ENCODE measurements at places on chromosomes 13 and 19. TPM values are rescaled to one million over a fixed set of nuclear protein-coding genes. Genes with fewer than 3 reads are reported as not detected.

GRCh38 chr13:19810996-19811881 lies 28.5 kb upstream of the PSPC1 start:
- no peak overlapping the region for H3K4me3 ChIP-seq
- H3K27ac ChIP-seq, result no peak overlapping the region
- DNase-seq, result no peak
- H3K4me1 ChIP-seq, result no peaks in the 10 kb centered on the region
- H3K27me3 ChIP-seq, result no peaks in the 10 kb centered on the region
- no peaks in the 10 kb centered on the region for H3K36me3 ChIP-seq

DNA sequence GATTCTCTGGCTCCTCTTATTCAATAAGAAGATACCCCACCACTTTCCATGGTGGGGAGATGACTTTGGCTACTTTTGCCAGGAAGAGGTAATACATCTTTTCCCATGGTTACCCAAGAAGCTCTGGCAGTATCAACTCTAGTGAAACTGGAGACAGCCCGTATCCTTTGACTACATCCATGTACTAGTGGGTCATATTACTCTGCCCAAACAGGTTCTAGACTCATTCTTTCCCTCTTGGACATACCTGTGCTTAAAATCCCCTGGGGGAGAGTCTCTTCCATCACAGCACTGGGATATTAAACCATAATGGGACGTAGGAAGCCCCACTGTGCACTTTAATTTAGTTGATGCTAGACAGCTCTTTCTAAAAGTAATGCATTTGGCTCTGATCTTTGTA lies 144.7 kb upstream of the KLF12 start:
- no peak overlapping the region for H3K27ac ChIP-seq
- H3K36me3 ChIP-seq, result no peaks in the 10 kb centered on the region
- no peak overlapping the region for H3K4me3 ChIP-seq
- no peaks in the 10 kb centered on the region for H3K4me1 ChIP-seq
- DNase-seq, result no peak

Gene GNG7
- 7.6 TPM for total RNA-seq

Gene PSG7
- not detected for total RNA-seq

DNA sequence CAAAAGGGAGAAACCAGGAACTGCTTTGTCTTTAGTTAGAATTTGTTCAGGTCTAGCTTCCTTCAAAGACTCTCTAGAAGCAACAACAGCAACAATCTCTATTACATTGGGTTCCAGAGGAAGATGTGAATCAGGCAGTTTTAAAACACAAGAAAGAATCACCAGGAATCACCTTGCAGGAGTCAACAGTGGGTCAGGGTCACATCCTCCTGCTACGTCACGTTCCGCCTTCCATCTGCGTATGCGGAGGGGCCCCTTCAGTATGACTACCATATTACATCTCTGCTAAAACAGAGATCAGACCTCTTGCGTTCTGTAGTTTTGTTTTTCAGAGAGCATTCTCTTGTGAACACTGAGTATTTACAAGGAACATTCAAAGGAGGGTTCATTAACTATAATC lies 147.8 kb upstream of the STARD13 start:
- H3K4me3 ChIP-seq, result no peak overlapping the region
- no peaks in the 10 kb centered on the region for H3K4me1 ChIP-seq
- H3K27ac ChIP-seq, result no peak overlapping the region
- H3K36me3 ChIP-seq, result no peaks in the 10 kb centered on the region
- no peak for DNase-seq

DNA sequence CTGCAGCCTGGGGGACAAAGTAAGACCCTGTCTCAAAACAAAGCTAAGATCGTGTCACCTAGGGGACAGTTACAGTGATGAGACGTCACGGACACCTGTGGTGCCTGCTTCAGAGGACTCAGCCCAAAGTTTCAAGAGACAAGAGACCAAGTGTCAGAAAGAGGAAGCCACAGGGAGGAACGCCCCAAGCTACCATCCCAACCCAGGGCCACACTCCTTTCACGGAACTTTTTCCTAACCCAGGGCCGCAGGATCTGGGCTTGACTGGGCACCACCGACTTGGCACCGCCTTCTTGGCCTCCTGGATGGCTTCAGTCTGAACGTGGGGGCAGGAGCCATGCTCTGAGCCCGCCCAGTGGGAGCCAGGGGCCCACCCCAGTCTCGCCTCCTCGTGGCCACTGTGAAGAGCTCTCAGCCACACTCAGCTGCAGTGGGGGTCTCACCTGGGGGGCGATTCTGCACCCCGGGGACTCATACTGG lies 8.5 kb downstream of the MOB3A start:
- H3K27ac ChIP-seq, result peak overlapping the region; percentile 85
- no peak overlapping the region for H3K4me3 ChIP-seq
- DNase-seq, result peak; percentile 60
- peaks cover 12% of the 10 kb centered on the region for H3K36me3 ChIP-seq
- H3K27me3 ChIP-seq, result no peaks in the 10 kb centered on the region

- H3K4me1 ChIP-seq, result no peaks in the 10 kb centered on the region
- no peaks in the 10 kb centered on the region for H3K27me3 ChIP-seq
- no peak overlapping the region for H3K4me3 ChIP-seq
- no peak for DNase-seq
Measured at GRCh38 chr13:109545931-109546330, 240.5 kb downstream of the IRS2 start.

GRCh38 chr13:21436582-21436981 lies 22.5 kb downstream of the ZDHHC20 start:
- H3K27me3 ChIP-seq, result no peaks in the 10 kb centered on the region
- no peak for DNase-seq
- H3K27ac ChIP-seq, result peak overlapping the region; percentile 90
- no peak overlapping the region for H3K4me3 ChIP-seq
- H3K4me1 ChIP-seq, result peaks cover 15% of the 10 kb centered on the region

DNA sequence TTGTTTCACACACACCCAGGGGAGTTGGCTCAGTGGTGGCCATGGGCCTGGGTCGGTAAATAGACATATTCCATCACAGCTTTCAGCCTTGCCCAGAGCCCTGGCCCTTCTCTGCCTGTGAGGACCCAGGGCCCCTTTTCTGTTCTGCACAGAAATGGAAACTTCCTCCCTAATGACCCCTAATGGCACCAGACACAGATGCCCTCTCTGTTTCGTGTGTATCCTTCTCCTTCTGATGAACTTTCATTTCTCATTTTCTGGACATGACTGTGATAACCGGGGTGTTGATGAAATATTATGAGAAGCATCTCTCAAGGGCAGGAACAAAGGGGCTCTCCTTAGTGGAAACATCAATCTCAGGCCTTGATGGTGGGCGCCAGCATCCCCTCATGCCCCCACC lies 12.8 kb downstream of the LILRA1 start:
- no peaks in the 10 kb centered on the region for H3K36me3 ChIP-seq
- H3K4me1 ChIP-seq, result no peaks in the 10 kb centered on the region
- no peak for DNase-seq
- no peaks in the 10 kb centered on the region for H3K27me3 ChIP-seq
- no peak overlapping the region for H3K4me3 ChIP-seq
- no peak overlapping the region for H3K27ac ChIP-seq

Gene ZNF177
- total RNA-seq, result 1.1 TPM

GRCh38 chr13:50934735-50935435 lies 25.3 kb downstream of the RNASEH2B start:
- no peak overlapping the region for H3K4me3 ChIP-seq
- DNase-seq, result no peak
- no peaks in the 10 kb centered on the region for H3K4me1 ChIP-seq
- no peaks in the 10 kb centered on the region for H3K27me3 ChIP-seq
- peaks cover 65% of the 10 kb centered on the region for H3K36me3 ChIP-seq

DNA sequence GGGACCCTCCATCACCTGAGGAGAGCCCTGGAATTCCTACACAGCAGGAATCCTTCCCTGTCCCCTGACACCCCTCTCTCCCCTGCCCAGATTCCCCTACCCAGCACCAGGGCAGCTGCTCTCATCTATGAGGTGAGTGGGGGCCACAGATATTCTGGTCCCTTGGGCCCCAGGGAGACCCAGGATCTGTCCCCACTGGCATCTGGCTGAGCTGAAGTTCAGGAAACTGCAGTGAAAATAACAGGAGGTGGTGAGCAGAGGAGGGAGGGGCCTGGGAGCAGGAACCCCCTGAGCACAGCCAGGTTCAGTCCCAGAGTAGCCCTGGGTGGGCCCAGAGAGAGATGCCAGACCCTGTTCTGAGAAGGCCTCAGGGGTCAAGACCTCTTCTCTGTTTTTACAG lies 10.1 kb downstream of the CEACAM21 start:
- no peaks in the 10 kb centered on the region for H3K27me3 ChIP-seq
- H3K4me1 ChIP-seq, result no peaks in the 10 kb centered on the region
- DNase-seq, result no peak
- no peaks in the 10 kb centered on the region for H3K36me3 ChIP-seq
- H3K27ac ChIP-seq, result no peak overlapping the region

- DNase-seq, result no peak
- peaks cover 97% of the 10 kb centered on the region for H3K36me3 ChIP-seq
- H3K27me3 ChIP-seq, result no peaks in the 10 kb centered on the region
Measured at GRCh38 chr19:10776900-10777650, 58.9 kb downstream of the TMED1 start.

- H3K27me3 ChIP-seq, result no peaks in the 10 kb centered on the region
- peak overlapping the region; percentile 79 for H3K27ac ChIP-seq
- H3K4me1 ChIP-seq, result peaks cover 17% of the 10 kb centered on the region
- H3K4me3 ChIP-seq, result no peak overlapping the region
Measured at GRCh38 chr13:44307844-44308243, 65.8 kb upstream of the SERP2 start.

- H3K36me3 ChIP-seq, result no peaks in the 10 kb centered on the region
- no peaks in the 10 kb centered on the region for H3K27me3 ChIP-seq
- DNase-seq, result no peak
- no peak overlapping the region for H3K27ac ChIP-seq
Measured at GRCh38 chr13:29436291-29436690, 159.2 kb downstream of the SLC7A1 start.

Gene FBXO27
- total RNA-seq, result 1.0 TPM

DNA sequence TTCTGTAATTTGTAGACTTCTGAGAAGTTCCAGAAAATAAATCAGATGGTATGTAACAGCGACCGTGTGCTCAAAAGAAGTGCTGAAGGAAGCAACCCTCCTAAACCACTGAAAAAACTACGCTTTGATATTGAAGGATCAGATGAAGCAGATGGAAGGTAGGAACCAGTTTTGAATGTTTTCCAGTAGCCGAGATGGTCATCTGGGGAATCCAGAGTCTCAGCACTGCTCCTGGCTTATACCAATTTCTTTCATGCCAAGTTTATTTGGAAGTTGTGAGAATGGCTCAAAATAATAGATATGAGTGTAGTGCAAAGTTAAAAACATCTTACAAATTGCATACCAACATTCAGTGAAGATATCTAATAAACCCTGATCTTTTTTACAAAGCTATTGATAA lies 56.2 kb downstream of the RCBTB2 start:
- DNase-seq, result no peak
- H3K36me3 ChIP-seq, result peaks cover 11% of the 10 kb centered on the region
- H3K27me3 ChIP-seq, result no peaks in the 10 kb centered on the region
- H3K27ac ChIP-seq, result no peak overlapping the region

GRCh38 chr19:37467608-37468090 lies 405 bp upstream of the ZNF569 start:
- H3K4me3 ChIP-seq, result peak overlapping the region; percentile 86
- DNase-seq, result no peak
- no peaks in the 10 kb centered on the region for H3K36me3 ChIP-seq
- H3K27me3 ChIP-seq, result no peaks in the 10 kb centered on the region

Gene LTBP4
- 541 TPM for total RNA-seq

GRCh38 chr19:5036698-5037563 lies 68.0 kb downstream of the KDM4B start:
- H3K27me3 ChIP-seq, result no peaks in the 10 kb centered on the region
- no peaks in the 10 kb centered on the region for H3K4me1 ChIP-seq
- H3K4me3 ChIP-seq, result no peak overlapping the region

DNA sequence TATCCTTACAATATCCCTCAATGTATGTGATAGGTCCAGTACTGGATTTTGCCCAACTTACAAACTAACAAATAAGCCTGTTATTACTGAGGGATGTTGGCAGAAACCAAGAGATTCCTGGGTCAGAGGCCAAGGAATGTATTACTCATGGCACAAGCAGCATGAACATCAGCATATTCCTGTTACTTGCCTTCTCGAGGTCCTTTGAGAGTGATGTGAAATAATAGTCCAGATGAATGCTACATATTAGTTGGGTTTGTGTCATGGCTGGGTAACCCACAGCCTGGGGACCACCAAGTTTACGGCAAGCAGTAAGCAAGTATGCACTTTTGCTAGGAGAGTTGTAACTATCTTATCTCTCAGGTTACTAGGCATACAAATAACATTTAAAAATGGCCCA lies 384.5 kb upstream of the GPC6 start:
- no peaks in the 10 kb centered on the region for H3K27me3 ChIP-seq
- no peak for DNase-seq
- no peaks in the 10 kb centered on the region for H3K36me3 ChIP-seq
- no peaks in the 10 kb centered on the region for H3K4me1 ChIP-seq
- no peak overlapping the region for H3K27ac ChIP-seq

DNA sequence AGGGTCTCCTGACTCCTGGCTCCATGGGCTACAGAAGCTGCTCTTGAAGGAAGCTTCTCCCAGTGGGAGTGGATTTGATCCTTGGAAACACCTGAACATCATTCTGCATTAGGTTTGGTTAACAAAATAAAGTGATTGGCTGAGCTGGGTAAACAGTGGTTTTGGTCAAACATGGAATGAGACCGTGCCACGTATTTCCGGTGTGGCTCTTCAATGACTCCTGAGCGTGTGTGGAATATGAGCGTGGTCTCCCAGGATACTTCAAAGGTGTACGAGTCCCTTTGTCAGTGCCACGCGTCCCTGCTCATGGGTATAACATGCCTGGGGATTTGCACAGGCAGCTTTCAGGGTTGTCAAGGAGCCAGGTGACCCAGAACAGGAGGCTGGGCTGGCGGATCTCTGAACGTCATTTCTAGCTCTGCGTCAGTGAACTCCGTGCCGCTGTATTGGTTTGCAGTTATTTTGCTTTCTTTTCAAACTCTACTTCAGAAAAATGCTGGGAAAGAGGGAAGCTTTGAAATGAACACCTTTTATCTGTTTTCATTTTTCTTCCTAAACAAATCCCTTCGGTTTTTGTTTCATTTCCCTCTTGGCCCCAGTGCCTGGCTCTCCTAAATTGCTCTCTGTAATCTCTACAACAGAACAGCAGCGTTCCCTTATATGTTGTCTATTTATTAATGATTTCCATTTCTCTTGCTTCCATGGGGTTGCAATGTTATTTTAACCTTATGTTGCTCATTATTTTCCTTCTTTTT lies 26.3 kb upstream of the GJB6 start:
- no peak overlapping the region for H3K27ac ChIP-seq
- H3K27me3 ChIP-seq, result no peaks in the 10 kb centered on the region
- H3K4me1 ChIP-seq, result no peaks in the 10 kb centered on the region

Gene CACNG6
- 11.5 TPM for total RNA-seq

- DNase-seq, result no peak
- H3K4me3 ChIP-seq, result no peak overlapping the region
- H3K36me3 ChIP-seq, result no peaks in the 10 kb centered on the region
- H3K27ac ChIP-seq, result no peak overlapping the region
Measured at GRCh38 chr13:66219506-66219905, 1010.6 kb downstream of the PCDH9 start.

Gene JUND
- total RNA-seq, result 281 TPM

GRCh38 chr13:25394402-25395060 lies 22.8 kb downstream of the ATP8A2 start:
- no peak overlapping the region for H3K27ac ChIP-seq
- H3K36me3 ChIP-seq, result no peaks in the 10 kb centered on the region
- no peaks in the 10 kb centered on the region for H3K27me3 ChIP-seq
- no peak overlapping the region for H3K4me3 ChIP-seq

- peaks cover 63% of the 10 kb centered on the region for H3K36me3 ChIP-seq
- peak; percentile 80 for DNase-seq
- H3K27me3 ChIP-seq, result no peaks in the 10 kb centered on the region
- no peak overlapping the region for H3K4me3 ChIP-seq
- H3K4me1 ChIP-seq, result peaks cover 13% of the 10 kb centered on the region
Measured at GRCh38 chr19:12676384-12676792, 5.3 kb downstream of the DHPS start.
